Activated CD4-positive, alpha-beta memory T cell treated with anti-CD3 and anti-CD28 coated beads, Interleukin-2, amount 10 ng/mL, durations not matched to agents 7 days and 5 days (primary cell): ENCODE measurements at places on chromosomes 1 and 21. TPM values are rescaled to one million over a fixed set of nuclear protein-coding genes. Genes with fewer than 3 reads are reported as not detected.

GRCh38 chr1:216997069-216997468, 273.8 kb upstream of the ESRRG start:
- no peaks in the 10 kb centered on the region for H3K36me3 ChIP-seq
- H3K27ac ChIP-seq = no peak overlapping the region
- no peaks in the 10 kb centered on the region for H3K4me1 ChIP-seq

The SPRR2F gene
- total RNA-seq = not detected

The NBPF11 gene
- total RNA-seq = 9.8 TPM

- no peaks in the 10 kb centered on the region for H3K27me3 ChIP-seq
- peak; percentile 36 for DNase-seq
- H3K4me3 ChIP-seq = peak overlapping the region; percentile 45
- peaks cover 90% of the 10 kb centered on the region for H3K4me1 ChIP-seq
- H3K36me3 ChIP-seq = peaks cover 86% of the 10 kb centered on the region
- peak overlapping the region; percentile 86 for H3K27ac ChIP-seq
Measured at GRCh38 chr1:227758366-227758765, 23.1 kb downstream of the SNAP47 start.

The SLC45A1 gene
- 0.30 TPM for total RNA-seq

GRCh38 chr1:228004856-228005462, 1.8 kb upstream of the WNT3A start:
- H3K36me3 ChIP-seq = no peaks in the 10 kb centered on the region
- peaks cover 57% of the 10 kb centered on the region for H3K27me3 ChIP-seq
- no peak overlapping the region for H3K27ac ChIP-seq
- no peak for DNase-seq
- H3K4me3 ChIP-seq = no peak overlapping the region

The FCN3 gene
- total RNA-seq = not detected

GRCh38 chr1:29960156-29960755, 723.9 kb downstream of the PTPRU start:
- no peak for DNase-seq
- peaks cover 3% of the 10 kb centered on the region for H3K27me3 ChIP-seq
- no peaks in the 10 kb centered on the region for H3K36me3 ChIP-seq
- H3K4me1 ChIP-seq = no peaks in the 10 kb centered on the region
- no peak overlapping the region for H3K27ac ChIP-seq

The TOR1AIP2 gene
- 45.7 TPM for total RNA-seq

GRCh38 chr21:40952551-40953323, 105.8 kb upstream of the DSCAM start:
- no peaks in the 10 kb centered on the region for H3K27me3 ChIP-seq
- H3K4me1 ChIP-seq = no peaks in the 10 kb centered on the region
- no peak for DNase-seq
- no peaks in the 10 kb centered on the region for H3K36me3 ChIP-seq

DNA sequence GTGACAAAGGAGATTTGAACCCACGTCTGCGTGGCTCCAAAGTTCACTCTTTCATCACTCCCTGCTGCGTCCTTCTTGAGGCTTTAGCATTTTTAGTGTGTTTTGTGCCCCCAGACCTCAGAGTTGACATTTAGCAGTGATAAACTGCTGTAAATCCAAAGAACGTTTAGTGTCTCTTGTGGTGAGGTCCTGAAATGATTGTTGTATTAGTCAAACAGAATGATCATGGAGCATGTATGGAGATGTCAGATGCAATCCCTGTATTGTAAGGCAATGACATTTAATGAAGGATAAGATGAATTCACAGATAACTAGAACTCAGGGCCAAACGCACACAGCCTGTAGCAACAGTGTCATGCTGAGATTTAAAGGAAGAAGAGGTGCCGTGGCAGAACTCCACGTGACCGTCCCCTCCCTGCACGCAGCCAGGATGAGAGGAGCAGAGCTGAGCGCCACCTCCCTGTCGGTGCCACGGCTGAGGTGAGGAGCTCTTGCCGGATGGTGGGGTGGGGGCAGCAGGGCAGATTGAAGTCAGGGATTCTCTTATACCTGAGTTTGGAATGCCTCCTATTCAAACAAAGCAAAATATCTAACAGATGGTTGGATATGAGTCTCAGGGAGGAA, 30.1 kb downstream of the NTPCR start:
- H3K27ac ChIP-seq = no peak overlapping the region
- peaks cover 19% of the 10 kb centered on the region for H3K4me1 ChIP-seq
- no peaks in the 10 kb centered on the region for H3K27me3 ChIP-seq
- H3K36me3 ChIP-seq = peaks cover 25% of the 10 kb centered on the region
- H3K4me3 ChIP-seq = no peak overlapping the region
- DNase-seq = no peak

- no peak overlapping the region for H3K27ac ChIP-seq
- no peaks in the 10 kb centered on the region for H3K4me1 ChIP-seq
- no peaks in the 10 kb centered on the region for H3K27me3 ChIP-seq
- H3K36me3 ChIP-seq = no peaks in the 10 kb centered on the region
Measured at GRCh38 chr1:192311281-192311680, 5.5 kb upstream of the RGS21 start.
